ENCODE measurements at places on chromosomes 1 and 21. TPM values are rescaled to one million over a fixed set of nuclear protein-coding genes. Genes with fewer than 3 reads are reported as not detected.

The RNU1-3 gene
- polyA plus RNA-seq = not detected

GRCh38 chr1:76330991-76331603, 256.6 kb downstream of the ST6GALNAC3 start:
- DNase-seq = peak; percentile 16

GRCh38 chr1:82321794-82322193, 521.1 kb downstream of the ADGRL2 start:
- DNase-seq = no peak

GRCh38 chr1:236143104-236143948, 987 bp downstream of the GPR137B start:
- peak; percentile 70 for DNase-seq

- DNase-seq = no peak
These were observed 53.2 kb downstream of the TRIM33 start for GRCh38 chr1:114457675-114458236.

GRCh38 chr1:241589521-241589920, 50.6 kb downstream of the CHML start:
- no peak for DNase-seq

GRCh38 chr21:38321568-38321967, 64.8 kb downstream of the KCNJ15 start:
- DNase-seq = no peak

DNA sequence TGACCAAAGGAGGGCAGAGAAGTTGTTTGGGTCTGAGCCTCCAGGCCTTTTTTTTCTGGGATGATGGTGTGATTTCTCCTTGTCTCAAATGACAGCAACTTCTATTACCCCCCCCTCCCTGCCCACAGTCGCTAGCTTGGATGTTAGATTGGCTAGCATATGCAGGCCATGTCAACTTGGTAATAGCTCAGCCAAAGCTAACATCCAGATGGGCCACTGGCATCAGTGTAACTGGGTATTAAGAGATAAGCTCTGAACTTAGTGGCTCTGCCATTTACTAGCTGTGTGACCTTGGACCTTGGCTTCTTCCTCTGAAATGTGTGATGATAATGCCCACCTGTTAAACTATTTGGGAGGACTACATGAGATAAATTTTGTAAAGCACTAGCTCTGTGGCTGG, 86.9 kb upstream of the TSPAN2 start:
- DNase-seq = no peak

GRCh38 chr1:214523124-214523824, 28.1 kb downstream of the PTPN14 start:
- DNase-seq = no peak

- DNase-seq = no peak
These were observed 9.8 kb downstream of the SLAMF7 start for GRCh38 chr1:160748878-160749269.

GRCh38 chr1:169240449-169241232, 127.0 kb downstream of the NME7 start:
- no peak for DNase-seq

The FAM72C gene
- polyA plus RNA-seq = 2.4 TPM

GRCh38 chr1:7912743-7913557, 27.7 kb downstream of the TNFRSF9 start:
- no peak for DNase-seq

GRCh38 chr1:86502721-86503405, 34.1 kb downstream of the CLCA1 start:
- no peak for DNase-seq

- no peak for DNase-seq
These were observed 83.3 kb downstream of the DISP1 start for GRCh38 chr1:222898191-222898527.

DNA sequence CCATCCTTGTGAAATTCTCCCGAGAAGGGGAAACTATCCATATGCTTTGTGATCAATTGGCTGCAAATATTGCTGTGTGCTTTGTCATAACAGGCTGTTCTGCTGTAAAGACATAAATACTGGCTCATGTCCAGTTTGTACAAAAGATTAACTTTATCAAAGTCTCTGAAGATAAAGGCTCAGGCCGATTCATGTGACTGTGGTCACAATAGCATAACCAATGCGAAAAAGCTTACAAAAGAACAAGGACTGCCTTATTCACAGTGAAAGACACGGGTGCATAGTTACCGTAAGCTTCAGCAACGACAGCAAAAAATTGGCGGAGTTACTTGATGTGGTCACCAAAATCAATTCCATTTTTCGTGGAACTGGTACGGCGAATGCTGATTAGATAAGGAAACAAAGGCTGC, 173.6 kb upstream of the CHRM3 start:
- DNase-seq = no peak

DNA sequence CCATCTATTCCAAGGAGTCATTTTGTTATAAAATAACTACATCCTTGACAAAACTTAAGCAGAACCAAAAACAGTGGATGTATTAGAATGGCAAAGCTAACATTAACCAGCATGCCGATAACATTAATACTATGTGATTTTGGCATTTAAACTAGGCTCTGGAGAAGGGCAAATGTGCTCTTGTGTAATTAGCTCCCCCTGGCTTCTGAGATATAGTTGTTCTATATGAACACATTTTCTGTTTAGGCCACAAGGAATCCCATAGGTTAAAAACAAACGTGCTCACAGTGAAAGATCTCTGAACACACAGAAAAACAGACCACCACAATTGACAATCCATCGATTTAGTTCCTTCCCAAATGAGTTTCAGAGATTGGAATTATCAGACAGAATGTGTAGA, 57.4 kb upstream of the TARS2 start:
- DNase-seq = peak; percentile 17

DNA sequence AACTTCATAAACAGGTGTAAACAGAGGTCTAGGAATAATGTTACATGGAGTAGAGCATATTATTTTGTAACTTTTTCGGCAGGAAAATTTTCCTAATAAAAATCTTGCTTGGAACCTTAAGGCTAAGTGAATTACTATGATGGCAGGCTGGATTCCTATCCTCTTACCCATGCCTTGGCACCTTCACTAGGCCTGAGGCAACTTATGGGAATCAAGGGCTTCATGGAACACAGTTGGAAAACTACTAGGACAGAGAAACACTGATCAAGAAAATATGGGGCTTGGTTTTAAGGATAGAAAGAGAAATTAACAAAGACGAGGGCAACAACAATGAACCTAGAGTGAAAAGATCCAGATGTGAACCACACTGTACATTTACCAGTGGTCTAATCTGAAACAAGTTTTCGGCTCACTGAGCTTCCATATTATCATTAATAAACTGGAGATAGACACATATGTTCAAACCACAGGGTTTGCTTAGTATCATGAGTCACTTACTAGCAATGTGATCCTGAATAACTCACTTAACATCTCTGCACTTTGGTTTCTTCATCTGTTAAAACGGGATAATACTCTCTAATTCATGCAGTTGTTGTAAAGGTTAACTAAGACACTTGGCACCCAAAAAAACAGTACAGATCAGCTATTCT, 68.5 kb downstream of the GPATCH2 start:
- DNase-seq = no peak

DNA sequence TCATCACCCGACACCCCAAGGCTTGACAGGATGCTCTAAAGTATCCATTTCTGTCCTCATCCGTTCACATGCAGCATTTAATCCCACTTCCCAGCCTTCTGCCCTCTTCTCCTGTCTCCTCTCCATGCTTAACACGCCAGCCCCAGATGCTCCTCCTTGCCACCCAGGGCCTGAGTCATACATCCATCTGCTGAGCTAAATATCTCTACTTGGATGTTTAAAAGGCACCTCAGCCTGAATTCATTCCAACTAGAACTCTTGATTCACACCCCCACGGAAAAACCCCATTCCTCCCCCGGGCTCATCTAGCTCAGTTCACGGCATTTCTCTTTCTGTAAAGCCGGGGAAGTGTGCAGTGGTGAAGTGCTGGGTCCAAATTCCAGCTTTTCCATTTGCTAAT, 27.7 kb downstream of the TEX35 start:
- DNase-seq = no peak

DNA sequence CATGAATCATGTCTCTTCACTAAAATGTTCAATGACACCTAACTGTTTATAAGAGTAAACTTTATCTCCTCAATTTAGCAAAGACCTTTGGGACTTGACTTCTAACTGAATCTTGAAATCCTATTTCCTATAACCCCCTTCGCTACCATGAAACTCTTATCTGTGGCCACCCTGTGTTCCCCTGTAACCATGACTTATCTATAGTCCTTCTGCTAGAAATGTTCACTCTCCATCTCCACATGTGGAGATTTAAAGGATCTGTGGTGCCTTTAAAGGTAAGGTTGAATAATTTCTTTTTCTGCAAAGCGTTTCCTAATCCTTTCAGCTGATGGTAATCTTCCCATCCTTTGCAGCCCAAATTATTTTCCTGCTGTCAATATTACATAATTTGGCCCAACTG, 436.3 kb upstream of the RUNX1 start:
- DNase-seq = no peak

The CHIT1 gene
- not detected for polyA plus RNA-seq

DNA sequence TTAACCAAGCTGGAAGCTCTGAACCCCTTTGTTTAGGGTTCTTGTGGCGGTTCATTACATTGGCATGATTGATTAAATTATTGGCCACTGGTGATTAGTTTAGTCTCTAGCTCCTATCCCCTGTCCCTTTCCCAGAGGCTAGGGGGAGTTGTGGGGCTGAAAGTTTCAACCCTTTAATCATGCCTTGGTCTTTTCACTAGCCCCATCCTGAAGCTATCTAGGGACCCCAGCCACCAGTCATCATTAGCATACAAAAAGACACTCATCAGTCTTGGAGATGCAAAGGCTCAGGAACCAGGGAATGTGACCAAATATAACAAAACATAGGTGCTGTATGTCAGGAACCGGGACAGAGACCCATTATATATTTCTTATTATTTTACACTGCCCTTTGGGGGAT, 34.7 kb upstream of the SNX27 start:
- no peak for DNase-seq

The KRTAP21-2 gene
- polyA plus RNA-seq = not detected

The RCSD1 gene
- polyA plus RNA-seq = 0.03 TPM

- DNase-seq = no peak
These were observed 424.9 kb downstream of the ADGRL2 start for GRCh38 chr1:82225421-82226185.

GRCh38 chr1:39590546-39590945, 14.0 kb upstream of the PABPC4 start:
- no peak for DNase-seq

The ICOSLG gene
- polyA plus RNA-seq = 0.52 TPM

DNA sequence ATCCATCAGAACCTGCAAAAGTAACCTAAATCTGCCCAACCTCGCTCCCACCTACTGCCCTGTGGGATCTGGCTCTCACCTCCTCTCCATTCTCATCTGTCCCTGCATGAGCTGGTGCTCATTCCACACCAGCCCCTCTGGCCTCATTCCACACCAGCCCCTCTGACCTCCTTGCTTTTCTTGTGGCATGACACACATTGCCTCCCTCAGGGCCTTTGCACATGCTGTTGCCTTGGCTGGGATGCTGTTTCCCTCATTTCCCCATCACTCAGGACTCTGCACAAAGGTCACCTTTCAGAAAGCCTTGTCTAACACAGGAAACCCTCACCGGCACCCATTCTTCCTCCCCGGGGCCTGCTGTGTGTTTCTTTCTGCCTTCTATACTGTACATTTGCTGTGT, 197.1 kb downstream of the KAZN start:
- no peak for DNase-seq

- no peak for DNase-seq
These were observed 541.6 kb upstream of the CAMK1G start for GRCh38 chr1:209041927-209042326.

DNA sequence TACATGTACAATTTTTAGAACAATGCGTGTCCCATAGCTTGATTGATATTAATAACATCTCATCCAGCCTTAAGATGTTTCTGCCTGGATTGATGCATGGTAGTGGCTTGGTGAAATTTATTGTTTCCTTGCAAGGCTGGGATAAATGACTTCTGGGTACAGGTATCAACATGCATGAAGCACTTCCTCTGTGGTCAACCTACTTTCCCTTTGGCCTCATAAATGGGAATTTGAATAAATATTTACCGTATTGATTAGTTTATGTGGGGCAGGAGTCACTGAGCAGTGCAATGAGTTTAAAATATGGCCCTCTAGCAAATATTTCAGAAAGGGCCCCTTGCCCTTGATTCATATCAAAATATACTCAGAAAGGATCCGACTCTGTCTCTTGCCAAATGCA, 83.9 kb upstream of the KCNE2 start:
- DNase-seq = no peak

DNA sequence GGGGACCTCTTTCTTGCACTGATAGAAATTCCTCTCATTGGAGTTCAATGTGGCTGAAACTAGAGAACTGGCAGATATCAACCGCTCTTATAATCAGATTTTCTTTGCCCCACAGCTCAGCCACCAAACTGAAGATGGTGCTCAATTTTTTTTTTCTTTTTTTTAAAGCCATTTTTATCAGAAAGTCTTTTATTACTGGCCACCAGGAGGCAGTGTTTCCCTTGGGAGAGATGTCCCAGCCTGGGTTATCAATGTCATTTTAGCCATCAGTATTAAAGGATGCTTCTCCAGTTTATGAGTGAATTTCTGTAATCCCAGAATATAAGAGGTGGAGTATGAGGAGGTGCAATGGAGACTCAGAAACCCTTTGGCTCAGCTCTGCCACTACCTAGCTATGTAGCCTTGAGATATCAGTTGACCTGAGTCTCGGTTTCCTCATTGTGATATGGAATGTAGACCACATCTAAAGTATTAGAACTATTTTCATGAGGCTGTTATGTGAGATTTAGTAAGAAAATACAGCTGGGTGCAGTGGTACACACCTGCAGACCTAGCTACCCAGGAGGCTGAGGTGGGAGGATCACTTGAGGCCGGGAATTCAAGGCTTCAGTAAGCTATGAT, 27.6 kb downstream of the CD244 start:
- peak; percentile 23 for DNase-seq

DNA sequence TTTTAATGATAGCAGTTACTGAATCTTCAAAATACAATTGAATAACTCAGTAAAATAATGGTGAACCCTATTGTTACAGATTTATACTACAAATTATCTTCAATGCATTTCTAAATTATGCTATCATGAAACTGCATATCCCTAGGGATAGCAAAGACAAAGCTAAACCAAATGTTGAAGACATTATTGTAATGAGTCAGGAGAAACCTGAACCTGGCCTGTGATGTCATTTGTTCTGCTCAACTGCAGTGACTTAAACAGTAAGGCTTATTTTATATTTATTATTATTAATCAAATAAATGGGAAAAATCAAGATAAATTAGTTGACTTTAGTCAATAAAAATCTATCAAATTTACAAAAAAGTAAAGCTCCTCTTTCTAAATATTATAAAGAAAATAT, 100.3 kb downstream of the UCHL5 start:
- no peak for DNase-seq

DNA sequence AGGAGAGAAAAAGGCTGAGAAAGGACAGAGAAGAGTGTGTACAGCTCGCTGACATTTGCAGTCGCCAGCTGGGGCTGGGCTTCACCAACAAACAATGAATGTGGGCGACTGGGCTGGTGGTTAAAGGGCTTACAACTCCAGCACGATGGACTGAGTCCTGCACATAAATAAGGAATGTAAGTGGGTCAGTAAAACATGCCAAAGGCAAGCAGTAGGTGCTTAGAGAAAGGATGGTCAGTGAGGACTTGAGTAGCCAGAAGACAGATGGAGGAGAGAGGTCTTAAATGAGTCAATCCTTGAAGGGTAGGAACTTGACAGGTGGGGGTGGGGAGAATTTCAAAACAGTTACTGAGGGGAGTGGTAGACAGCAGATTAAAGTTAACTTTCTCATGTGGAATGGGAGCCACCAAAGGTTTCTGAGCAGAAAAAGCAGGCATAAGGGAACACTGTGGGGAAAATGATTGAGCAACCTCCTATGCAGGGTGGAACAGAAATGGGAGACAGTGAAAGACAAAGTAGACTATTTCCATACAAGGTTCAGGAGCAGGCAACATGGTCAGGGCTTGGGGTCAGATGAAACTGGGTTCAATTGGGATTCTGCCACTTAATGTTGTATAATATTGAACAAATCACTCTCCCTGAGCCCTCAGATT, 37.4 kb downstream of the GADD45A start:
- DNase-seq = no peak

The COG2 gene
- 11.0 TPM for polyA plus RNA-seq

All from SK-N-SH (cell line).